ENCODE measurements at places on chromosomes 7 and 10. TPM values are rescaled to one million over a fixed set of nuclear protein-coding genes. Genes with fewer than 3 reads are reported as not detected.

The CLDN4 gene
- not detected for total RNA-seq

The NUTM2E gene
- total RNA-seq: 0.19 TPM

DNA sequence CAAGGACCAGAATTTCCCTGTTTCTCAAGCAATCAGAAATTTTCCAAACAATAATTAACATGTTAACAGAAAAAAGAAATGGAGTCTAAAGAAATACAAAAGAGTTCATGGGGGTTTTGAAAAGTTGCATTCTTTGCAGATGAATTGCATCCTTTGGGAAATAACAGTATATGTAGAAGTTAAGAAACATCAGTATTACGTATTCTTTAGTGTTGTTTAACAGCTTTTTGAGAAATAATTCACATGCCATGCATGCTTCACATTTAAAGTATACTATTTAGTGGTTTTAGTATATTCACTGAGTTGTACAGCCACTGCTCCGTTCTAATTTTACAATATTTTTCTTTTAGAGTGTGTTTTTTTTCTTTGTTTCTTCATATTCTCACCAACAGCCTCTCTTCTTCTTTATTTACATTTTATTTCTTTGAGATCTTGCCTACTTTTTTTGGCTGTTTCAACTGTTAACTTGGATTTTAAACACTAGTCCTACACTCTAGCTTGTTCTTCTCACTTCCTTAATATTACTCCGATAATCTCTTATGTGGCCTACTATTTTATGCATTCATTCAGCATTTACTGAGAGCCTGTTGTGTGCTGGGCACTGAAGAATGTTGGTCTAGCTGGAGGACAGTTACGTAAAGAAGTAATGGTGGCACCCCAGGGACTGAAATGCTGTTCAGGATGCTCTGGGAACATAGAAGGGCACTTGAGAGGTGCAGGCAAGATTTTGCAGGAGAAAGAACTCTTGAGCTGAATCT, 330.1 kb downstream of the EXOC4 start:
- H3K27ac ChIP-seq: no peak overlapping the region
- no peaks in the 10 kb centered on the region for H3K27me3 ChIP-seq
- H3K4me1 ChIP-seq: no peaks in the 10 kb centered on the region
- H3K36me3 ChIP-seq: peaks cover 2% of the 10 kb centered on the region
- no peak overlapping the region for H3K4me3 ChIP-seq

- H3K4me1 ChIP-seq: no peaks in the 10 kb centered on the region
- no peak overlapping the region for H3K4me3 ChIP-seq
- DNase-seq: no peak
- no peaks in the 10 kb centered on the region for H3K27me3 ChIP-seq
Measured at GRCh38 chr10:54691331-54691730, 109.7 kb downstream of the PCDH15 start.

DNA sequence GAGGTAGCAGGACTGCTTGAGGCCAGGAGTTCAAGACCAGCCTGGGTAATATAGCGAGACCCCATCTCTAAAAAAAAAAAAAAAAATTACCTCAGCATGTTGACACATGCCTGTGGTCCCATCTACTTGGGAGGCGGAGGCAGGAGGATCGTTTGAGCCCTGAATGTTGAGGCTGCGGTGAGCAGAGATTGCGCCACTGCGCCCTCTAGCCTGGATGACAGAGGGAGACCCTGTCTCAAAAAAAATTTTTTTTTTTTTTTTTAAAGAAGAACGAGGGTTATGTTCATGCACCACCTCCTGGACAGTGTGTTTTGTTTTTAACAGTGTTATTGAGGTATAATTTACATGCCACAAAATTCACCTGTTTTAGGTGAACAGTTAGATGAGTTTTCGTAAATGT, 51.1 kb upstream of the SEPHS1 start:
- no peaks in the 10 kb centered on the region for H3K36me3 ChIP-seq
- peaks cover 2% of the 10 kb centered on the region for H3K27me3 ChIP-seq

Measured in activated CD4-positive, alpha-beta T cell treated with anti-CD3 and anti-CD28 coated beads, Interleukin-2, amount 10 ng/mL, durations not matched to agents 24 days and 14 days (primary cell).